ENCODE measurements at places on chromosomes 7 and 10.

DNA sequence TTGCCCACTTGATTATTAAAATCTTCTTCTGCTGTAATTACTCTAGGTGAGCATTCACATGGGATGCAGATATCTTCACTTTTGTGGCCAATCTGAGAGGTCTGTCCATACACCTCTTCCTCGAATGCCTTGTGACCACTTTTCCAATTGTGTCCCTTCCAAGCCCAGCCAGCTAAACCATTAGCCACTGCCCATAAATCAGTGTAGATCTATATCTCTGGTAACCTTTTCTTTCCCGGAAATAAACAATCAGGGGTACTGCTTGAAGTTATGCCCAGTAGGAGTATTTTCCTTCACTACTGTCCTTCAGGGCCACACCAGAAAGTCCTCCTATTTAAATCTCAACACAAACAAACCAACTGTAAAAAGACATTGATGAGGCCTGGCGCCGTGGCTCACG is 104.6 kb upstream of the KCNMA1 start:
- no peak for DNase-seq

GRCh38 chr10:58585435-58585834 is 72.8 kb downstream of the BICC1 start:
- no peak for DNase-seq

DNA sequence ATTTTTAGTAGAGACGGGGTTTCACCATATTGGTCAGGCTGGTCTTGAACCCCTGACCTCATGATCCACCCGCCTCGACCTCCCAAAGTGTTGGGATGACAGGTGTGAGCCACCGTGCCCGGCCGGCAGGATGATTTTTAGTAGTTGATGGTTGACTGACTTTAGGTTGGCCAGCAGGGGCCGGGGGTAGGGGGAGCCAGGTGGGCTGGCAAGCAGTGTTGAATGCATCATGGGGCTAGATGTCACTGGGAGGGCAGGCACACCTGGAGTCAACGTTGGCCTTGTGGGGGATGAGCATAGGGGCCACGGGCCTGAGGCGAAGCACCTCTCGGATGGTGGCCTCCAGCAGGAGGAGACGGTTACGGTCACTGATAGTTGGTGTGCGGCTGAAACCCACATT is 5.0 kb downstream of the CYP17A1 start:
- no peak for DNase-seq

- no peak for DNase-seq
These were observed 92.4 kb downstream of the LRRN3 start for GRCh38 chr7:111183321-111183720.

DNA sequence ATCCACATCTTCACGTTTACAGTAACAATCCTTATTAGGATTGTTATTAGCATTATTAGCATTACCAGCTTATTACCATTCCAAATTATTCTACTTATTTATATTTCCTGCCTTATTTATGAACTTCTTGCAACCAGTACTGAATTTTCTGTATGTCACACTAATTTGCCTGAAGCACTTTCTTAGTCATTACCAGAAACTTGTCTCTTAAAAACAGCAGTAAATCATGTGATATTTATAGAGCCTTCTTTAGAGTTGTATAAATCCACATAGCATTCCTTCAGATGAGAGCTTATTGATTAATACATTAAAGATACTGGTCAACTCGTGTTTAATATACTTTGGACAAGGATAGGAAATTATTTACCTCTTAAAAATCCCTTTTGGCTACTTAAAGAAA is 618.6 kb downstream of the SUGCT start:
- DNase-seq: no peak

- no peak for DNase-seq
These were observed 5.4 kb downstream of the ADAMTS14 start for GRCh38 chr10:70677620-70678249.

- DNase-seq: no peak
These were observed 85.3 kb upstream of the CARD11 start for GRCh38 chr7:3128857-3129490.

DNA sequence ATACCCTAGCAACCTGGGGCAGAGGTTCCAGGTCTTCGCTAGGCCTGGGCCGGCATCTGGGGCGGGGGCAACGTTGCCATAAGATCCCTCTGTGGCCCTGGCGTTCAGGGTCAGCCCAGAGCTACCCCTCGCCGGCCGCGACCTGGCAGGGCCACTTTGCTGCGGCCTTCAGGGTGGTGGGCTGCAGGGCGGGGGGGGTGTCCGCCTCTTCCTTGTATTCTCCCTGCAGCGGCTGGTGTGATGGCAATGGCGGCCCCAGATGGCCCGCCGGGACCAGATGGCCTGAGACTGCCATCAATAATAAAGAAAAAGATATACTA is 539.2 kb upstream of the POT1 start:
- DNase-seq: no peak

DNA sequence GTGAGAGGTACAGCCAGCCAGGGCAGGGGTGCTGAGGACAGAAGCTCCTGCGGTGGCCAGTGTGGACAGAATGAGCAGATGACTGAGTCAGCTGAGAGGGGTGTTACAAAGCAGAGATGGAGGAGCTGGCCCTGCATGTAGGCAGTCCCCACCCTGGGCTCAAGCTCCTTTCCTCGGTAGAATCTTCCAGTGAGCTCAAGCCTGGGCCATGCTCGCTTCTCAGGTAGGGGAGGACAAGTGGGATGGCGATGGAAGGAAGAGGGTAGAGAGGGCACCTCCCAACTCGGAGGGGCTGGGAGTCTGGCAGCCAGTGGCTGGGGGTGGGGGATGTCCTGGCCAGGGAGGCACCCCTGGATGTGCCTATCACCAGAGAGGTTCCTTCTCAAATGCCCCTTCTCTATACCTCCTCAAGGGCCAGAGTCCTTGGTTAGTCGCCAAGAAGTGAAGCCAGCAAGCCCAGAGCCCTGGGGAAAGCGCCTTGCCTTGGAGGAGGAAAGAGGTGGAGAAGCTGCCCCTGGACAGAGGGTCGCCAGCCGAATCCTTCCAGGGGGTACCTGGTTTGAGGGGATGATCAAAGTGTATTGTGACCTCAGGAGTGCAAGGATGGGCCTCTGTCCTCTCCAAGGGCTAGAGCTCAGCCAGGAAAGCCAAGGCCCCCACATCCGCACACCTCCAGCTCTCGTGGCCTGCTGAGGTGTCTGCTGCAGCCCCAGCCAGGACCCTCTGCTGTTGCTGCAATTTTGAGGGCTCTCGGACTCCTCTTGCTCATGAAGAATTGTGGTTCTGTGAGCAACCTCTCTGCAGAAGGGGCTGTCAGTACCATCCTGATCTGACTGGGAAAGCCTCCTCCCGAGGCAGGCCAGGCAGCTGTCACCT is 88.6 kb upstream of the MACROH2A2 start:
- DNase-seq: no peak

- no peak for DNase-seq
These were observed 60.8 kb downstream of the CARD11 start for GRCh38 chr7:2982831-2983230.

DNA sequence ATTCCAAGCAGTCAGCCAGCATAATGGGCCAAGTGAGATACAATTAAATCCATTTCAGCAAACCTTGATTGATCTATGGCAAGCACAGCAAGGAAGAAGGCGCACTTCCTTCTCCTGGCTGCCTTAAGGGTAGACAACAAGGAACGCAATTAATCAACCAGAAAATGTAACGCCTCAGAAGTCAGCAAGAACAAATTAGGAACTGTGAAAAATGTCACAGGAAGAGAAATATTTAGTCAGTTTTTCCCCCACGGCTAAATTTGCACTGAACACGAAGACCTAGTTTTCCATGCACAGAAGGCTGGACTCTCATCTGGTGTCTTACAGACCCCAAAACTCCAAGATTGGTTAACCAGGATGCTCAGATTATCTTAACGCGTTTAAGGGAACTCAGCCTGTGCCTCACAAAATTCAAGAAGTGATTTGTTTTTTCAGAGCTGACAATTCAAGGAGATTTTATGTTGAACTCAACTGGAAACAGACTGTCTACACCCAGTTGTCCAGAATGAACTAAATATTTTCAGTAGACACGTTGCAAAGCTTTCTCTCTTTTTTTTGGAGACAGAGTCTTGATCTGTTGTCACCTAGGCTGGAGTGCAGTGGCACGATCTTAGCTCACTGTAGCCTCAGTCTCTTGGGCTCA is 14.2 kb downstream of the SNX8 start:
- DNase-seq: no peak

- peak; percentile 64 for DNase-seq
These were observed 26.4 kb upstream of the SRGN start for GRCh38 chr10:69061305-69062161.

GRCh38 chr7:27254625-27255024 is 12.0 kb downstream of the EVX1 start:
- DNase-seq: no peak

DNA sequence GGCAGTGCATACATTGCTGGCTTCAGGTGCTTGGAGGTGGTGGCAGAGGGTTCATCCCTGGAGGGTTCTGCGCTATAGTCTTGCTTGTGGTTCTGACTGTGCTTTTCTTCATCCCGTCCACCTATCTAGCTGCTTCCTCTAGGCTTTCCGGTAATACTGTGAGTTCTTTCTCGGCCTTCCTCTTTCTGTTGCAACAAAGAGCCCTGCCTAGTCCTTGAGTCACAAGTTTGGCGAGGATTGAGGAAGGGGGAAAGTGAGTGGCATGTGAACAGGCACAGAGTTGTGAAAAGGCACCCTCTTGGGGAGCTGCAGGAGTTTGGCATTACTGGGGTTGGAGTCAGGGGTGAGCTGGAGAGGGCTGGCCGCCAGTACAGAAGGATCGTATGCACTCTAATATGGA is 123.0 kb downstream of the SH2D4B start:
- DNase-seq: peak; percentile 13

GRCh38 chr7:31432836-31433340 is 81.0 kb upstream of the ITPRID1 start:
- no peak for DNase-seq

- no peak for DNase-seq
These were observed 10.4 kb upstream of the PTPRZ1 start for GRCh38 chr7:121862591-121862990.

- no peak for DNase-seq
These were observed 12.2 kb downstream of the PDZD8 start for GRCh38 chr10:117363028-117363427.

DNA sequence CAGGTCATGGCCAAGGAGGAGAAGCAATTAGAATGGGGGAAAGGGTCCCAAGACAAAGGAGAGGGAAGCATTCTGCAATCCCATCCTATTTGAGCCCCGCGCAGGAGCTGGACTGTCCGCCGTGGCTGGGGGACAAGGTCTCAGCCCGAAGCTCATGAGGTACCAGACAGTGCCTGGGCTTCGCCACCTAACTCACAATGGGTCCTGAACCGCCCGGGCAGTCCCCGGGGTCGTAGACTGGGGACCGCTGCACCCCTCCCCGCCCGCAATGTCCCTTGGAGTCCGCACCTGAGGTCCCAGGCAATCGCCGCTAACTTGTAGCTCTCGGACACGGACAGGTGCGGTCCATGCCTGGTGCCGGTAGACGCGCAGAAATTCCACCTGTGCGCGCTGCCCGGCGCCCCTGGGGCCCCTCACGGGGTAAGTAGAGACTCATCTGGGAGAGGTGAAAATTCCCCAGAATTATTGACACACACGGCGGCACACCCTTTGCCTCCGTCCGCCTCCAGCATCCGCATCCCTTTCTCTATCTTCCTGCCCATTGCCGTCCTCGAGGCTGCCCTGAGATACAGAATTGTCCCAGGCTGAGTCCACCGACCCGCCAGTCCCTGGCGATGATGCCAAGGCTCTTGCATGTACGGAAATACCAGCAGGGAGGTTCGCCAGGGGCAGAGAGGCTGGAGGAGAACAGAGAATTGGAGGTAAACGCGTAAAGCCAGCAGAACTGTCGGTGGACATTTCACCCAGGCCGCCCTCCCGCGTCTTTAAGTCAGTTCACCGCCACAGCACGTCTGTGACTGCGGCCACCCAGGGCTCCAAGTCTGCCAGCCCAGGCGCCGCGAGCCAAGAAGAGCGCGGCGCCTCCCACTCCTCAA is 1.8 kb downstream of the CHRM2 start:
- DNase-seq: no peak

- no peak for DNase-seq
These were observed 267.0 kb downstream of the PLXNA4 start for GRCh38 chr7:132309102-132309805.

DNA sequence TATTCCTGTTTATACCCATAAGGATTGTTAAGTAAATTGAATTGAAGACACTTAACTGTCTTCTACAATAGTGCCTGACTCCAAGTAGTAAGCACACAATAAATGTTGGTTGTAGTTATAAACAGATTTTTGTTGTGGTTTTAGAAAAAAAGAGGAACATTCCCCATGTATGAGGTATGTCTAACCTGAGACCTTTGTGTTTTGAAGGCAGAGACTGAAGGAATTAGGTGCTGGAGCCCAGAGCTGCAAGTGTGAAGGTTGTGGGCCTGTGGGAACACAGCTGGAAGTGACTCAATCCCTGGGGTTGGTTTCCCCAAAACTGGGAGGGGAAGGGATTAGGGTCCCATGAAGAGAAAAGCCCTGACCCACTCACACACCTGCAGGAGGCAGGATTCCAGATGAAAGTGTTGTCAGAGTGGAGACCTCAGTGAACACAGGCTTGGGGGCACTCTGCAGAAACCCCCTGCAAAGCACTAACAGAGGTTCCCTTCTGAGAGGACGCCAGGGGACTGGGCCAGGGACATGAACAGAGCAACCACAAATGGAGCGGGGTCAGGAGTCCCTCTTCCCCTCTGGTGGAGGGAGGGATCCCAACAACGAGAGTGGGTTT is 265.1 kb upstream of the KLF14 start:
- no peak for DNase-seq

GRCh38 chr10:86200269-86200668 is 166.3 kb downstream of the GRID1 start:
- no peak for DNase-seq

DNA sequence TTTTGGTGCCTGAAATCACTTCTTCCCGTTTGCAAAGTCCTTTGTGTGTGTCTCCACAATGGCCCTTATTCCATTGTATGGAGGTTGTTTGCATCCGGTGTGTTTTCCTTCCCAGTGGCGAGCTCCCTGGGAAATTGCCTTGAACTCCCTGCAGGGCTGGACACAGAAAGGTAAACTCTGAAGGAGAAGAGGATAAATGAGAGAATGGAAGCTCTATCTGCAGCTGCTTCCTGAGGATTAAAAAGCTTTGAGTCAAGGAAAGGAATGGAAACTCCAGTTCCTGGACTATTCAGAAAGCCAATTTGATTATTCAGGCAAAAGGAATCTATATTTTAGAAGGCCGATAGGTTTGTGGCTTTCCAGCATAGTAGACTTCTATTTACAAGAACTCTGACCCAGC is 4.4 kb upstream of the GRK5 start:
- DNase-seq: no peak

DNA sequence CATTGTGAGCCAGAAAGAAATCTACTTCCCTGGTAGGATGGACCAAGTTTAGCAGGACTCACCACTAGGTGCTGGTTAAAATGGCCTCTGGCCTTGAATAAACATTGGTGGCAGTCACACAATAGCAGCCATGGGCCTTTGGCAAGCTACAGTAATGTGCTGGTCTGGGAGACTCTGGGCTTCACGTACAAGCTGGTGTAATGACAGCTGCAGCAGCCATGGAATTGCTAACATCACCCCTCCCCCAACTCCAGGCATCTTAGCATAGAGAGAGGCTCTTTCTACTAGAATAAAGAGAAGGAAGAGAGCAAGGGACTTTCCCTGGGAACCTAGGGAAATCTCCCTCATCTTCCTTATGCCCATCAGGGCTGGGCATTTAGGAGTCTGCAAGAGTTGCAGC is 205.1 kb upstream of the SEMA3A start:
- DNase-seq: no peak

Measured in hindlimb muscle (tissue), 1 donor.